Fibroblast of skin of right quadriceps (primary cell): ENCODE measurements at places on chromosomes 3 and 15.

GRCh38 chr3:141065841-141066805, 15.0 kb downstream of the SPSB4 start:
- DNase-seq = no peak

GRCh38 chr3:142586803-142587406, 8.4 kb upstream of the ATR start:
- DNase-seq = peak; percentile 74

- DNase-seq = no peak
These were observed 18.3 kb upstream of the GASK1A start for GRCh38 chr3:42960786-42961185.

- no peak for DNase-seq
These were observed 22.6 kb downstream of the SRP14 start for GRCh38 chr15:40016224-40016865.

GRCh38 chr3:184372296-184372821, 5.6 kb downstream of the THPO start:
- DNase-seq = no peak

DNA sequence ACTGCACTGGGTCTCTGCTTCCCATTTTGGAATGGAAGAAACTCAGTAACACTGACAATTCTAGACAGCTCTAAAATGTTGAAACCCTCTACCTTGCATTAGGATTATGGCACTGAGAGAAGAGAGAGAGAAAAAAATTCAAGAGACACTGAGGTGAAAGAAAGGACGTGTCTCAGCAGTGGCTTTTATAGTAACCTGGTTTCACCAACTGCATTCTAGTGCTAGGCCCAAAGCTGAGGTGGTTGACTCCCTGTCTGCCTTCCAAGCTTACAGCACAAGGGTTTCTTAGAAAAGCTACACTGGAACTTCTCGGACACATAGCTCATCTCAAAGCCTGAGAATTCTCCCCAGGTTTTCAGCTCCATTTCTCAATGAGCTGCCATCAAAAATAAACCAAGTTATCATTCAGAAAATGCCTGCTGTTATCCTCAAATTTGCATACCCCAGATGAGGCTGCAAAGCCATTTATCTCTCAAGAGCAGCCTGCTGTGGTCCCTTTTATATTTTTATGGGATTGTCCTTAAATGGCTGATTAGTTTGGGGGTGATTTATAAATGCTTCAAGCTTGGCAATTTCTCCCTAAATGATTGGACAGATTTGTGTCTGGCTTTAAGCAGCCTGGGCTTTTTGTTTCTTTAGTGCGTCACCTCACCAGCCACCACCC, 279.9 kb downstream of the EBLN2 start:
- no peak for DNase-seq

- peak; percentile 58 for DNase-seq
These were observed 187.2 kb downstream of the SHQ1 start for GRCh38 chr3:72661115-72661457.

- DNase-seq = peak; percentile 62
These were observed 18.6 kb upstream of the TICRR start for GRCh38 chr15:89556413-89557262.
